Chondrocyte (in vitro differentiated cells): ENCODE measurements at places on chromosomes 16 and 17. TPM values are rescaled to one million over a fixed set of nuclear protein-coding genes. Genes with fewer than 3 reads are reported as not detected.

CDH5 gene
- total RNA-seq, result not detected in 3 replicates

RNF112 gene
- total RNA-seq, result 0.67 to 1.5 TPM (median 1.5 TPM) in 3 replicates

DNA sequence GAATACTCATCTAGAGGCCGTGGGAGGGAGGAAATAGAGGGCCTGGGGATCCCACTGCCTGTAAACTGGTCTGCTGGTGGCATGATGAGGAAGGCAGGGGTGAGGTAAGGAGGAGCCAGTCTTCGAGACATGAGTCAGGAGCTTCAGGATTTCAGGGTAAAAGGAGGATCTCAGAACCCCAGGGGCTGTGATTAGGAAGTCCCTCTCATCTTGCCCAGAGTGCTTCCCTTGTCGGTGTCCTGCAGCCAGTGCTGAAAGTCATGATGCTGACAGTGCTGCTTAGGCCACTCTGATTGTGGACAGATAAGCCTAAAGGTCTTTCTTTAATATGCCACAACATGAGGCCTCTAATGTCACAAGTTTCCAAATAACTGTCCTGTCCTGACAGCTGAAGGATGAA lies 29.6 kb downstream of the COG4 start:
- DNase-seq, result no peak

SULT1A3 gene
- total RNA-seq, result 14.1 to 16.6 TPM (median 14.7 TPM) in 3 replicates

GRCh38 chr17:44768505-44769142 lies 9.8 kb downstream of the ADAM11 start:
- DNase-seq, result peak; percentile 66

CANT1 gene
- total RNA-seq, result 37.3 to 50.5 TPM (median 47.9 TPM) in 3 replicates
